ENCODE measurements at places on chromosomes 7 and 10. TPM values are rescaled to one million over a fixed set of nuclear protein-coding genes. Genes with fewer than 3 reads are reported as not detected.

GPAM gene
- total RNA-seq = 8.7 TPM

TUBAL3 gene
- total RNA-seq = 12.8 TPM

INMT gene
- total RNA-seq = 2.3 TPM

SGPL1 gene
- 67.6 TPM for total RNA-seq

KCTD7 gene
- total RNA-seq = 6.1 TPM

CAV1 gene
- 87.0 TPM for total RNA-seq

NEUROD6 gene
- not detected for total RNA-seq

GALNT17 gene
- total RNA-seq = 0.37 TPM

DNA sequence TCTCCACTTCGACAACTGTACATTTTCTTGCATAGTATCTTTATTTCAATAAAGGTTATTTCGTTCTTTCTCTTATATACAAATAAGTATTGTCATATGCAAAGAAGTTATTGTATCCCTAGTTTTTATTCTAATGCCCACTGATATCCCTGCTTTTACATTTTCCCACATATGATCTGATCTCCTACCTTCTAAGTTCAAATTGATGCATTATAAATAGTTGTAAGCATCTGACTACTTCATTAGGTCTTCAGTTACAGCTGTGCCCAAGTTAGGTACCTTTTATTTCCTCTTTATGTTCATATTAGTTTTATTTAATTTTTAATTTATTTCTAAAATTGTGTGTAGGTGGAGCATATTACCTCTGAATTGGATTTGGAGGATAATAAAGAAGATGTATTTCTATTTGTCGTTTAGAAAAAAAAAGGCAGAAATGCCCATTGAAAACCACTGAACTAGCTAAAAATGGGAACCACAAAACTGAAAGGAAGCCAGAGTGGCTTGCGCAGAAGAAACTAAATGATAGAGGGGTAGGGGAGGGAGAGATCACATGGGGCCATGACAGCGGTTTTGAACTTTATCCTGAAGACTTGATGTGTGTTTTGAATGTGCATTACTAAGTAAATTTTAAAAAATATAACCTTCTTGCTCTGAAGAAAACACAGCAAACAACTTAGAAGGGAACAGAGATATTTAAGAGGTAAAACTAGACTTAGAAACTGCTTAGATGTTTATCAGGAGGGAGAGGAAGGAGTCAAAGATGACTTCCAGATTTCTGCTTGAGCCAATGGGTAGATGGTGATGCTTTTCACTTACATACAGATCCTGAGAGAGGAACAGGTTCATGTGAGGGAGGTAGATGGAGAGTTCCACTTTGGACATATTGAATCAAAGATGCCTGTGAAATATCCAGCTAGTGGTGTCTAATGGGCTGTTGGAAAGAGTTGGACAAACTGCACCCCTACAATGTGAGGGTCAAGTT, 9.3 kb upstream of the ZC3HAV1L start:
- DNase-seq = no peak
- no peaks in the 10 kb centered on the region for H3K27me3 ChIP-seq
- no peak overlapping the region for H3K4me3 ChIP-seq
- no peak overlapping the region for H3K27ac ChIP-seq
- no peaks in the 10 kb centered on the region for H3K4me1 ChIP-seq
- no peaks in the 10 kb centered on the region for H3K36me3 ChIP-seq

GRCh38 chr10:100364735-100365391, 17.8 kb downstream of the SCD start:
- peak overlapping the region; percentile 54 for H3K27ac ChIP-seq
- DNase-seq = peak; percentile 95
- H3K27me3 ChIP-seq = no peaks in the 10 kb centered on the region
- H3K4me3 ChIP-seq = no peak overlapping the region

DNA sequence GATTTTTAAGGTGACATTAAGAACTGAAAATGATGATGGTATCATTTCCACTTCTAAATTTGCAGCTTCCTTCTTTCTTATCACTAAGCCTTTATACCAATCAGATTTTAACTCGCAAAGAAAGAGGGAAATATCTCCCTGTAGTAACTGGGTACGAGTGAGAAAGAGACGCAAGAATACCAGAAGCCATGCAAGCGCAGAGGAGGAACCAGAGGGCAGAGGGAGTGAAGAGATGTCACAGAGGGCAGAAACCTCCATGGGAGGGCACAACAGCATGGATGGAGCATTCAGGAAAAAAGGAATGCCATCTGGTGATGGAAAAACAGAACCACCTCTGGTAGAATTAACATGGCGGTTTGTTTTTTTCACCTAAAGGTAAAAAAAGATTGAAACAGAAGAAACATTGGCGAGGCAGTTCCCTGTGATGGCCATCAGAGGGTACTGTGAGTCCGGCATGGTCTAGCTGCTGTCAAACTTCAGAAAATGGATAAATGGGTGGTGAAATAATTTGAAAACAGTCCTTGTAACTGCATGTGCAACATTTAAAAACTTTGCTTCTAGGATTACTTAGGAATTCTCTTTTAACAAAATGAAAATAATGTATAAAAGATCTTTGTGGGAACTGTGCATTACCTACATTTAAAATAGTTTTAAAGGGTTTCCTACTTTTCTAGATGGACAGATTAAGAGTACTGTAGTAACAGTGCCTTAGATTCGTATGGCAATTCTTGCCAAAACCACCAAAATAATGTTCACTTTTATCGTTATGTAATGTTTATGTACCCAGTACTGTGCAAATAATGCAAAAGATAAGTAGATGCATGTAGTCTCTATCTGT, 91.8 kb downstream of the ARHGAP12 start:
- H3K4me1 ChIP-seq = no peaks in the 10 kb centered on the region
- H3K27ac ChIP-seq = no peak overlapping the region
- H3K27me3 ChIP-seq = no peaks in the 10 kb centered on the region
- DNase-seq = no peak

- H3K4me3 ChIP-seq = no peak overlapping the region
- no peaks in the 10 kb centered on the region for H3K4me1 ChIP-seq
- H3K36me3 ChIP-seq = no peaks in the 10 kb centered on the region
- no peak for DNase-seq
- no peaks in the 10 kb centered on the region for H3K27me3 ChIP-seq
- H3K27ac ChIP-seq = no peak overlapping the region
These were observed 23.6 kb downstream of the CTAGE6 start for GRCh38 chr7:143733876-143734275.

DNA sequence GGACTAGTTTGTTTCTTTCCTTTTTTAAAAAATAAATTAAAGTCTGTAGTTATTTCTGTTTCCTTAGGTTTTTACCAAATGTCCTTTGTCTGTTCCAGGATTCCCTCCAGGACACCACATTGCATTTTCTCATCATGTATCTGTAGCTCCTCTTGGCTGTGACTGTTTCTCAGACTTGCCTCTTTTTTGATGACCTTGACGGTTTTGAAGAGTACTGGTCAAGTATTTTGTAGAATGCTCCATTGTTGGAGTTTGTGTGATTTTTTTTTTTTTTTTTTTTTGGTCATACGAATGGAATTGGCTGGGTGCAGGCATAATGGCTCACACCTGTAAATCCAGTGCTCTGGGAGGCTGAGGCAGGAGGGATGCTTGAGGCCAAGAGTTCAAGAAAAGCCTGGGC, 127.1 kb upstream of the BMPER start:
- H3K4me1 ChIP-seq = no peaks in the 10 kb centered on the region
- DNase-seq = no peak
- no peaks in the 10 kb centered on the region for H3K36me3 ChIP-seq
- H3K27me3 ChIP-seq = no peaks in the 10 kb centered on the region
- H3K27ac ChIP-seq = no peak overlapping the region

DNA sequence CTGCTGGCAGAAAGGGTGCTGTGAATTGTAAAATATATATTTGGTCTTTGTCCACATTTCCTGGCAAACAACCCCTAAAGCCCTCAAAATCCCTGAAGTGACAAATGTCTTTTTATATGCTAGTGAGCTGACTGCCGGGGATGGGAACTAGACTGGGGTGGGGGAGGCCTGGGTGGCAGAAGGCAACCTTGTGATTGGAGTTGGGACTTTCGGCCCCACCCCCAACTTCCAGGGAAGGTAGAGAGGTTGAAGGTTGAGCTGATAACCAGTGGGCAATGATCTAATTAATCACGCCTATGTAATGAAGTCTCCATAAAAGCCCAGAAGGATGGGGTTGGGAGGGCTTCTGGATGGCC, 2.7 kb downstream of the EPHA1 start:
- H3K4me3 ChIP-seq = no peak overlapping the region
- peaks cover 12% of the 10 kb centered on the region for H3K4me1 ChIP-seq
- no peaks in the 10 kb centered on the region for H3K36me3 ChIP-seq
- H3K27me3 ChIP-seq = no peaks in the 10 kb centered on the region
- no peak for DNase-seq

GRCh38 chr7:105650382-105650970, 69.2 kb upstream of the EFCAB10 start:
- H3K27ac ChIP-seq = no peak overlapping the region
- no peaks in the 10 kb centered on the region for H3K36me3 ChIP-seq
- H3K4me3 ChIP-seq = no peak overlapping the region
- no peaks in the 10 kb centered on the region for H3K27me3 ChIP-seq
- H3K4me1 ChIP-seq = peaks cover 4% of the 10 kb centered on the region

DNA sequence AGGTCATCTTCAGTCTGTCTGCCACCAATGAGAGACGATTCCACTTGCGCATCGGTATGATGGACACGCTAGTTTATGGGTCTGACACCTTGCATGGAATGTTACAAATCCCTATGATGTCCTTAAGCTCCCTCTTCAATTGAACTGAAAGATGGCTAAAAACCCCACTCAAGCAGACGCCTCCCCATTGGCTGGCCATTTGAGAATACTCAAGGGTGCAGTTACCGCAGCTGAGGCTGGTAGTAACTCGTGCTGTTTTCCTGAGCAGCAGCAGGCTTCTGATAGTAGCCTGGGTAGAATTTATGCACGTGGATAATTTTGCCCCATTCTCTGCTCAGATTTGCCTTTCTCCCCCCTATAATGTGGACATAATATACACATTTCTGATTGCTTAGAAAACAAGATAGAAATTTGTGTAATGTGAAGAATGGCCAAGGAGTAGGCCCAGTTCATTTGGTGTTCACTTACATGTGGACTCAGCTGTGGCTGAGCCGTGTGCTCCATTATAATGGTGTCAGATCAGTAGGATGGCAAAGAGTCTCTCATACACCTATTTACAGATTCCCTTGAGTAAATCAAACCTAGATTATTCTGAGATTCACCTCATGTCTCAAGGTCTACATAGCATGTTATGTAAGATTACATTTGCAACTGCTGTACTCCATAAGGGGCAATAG, 142.8 kb downstream of the HIBADH start:
- no peaks in the 10 kb centered on the region for H3K4me1 ChIP-seq
- no peak overlapping the region for H3K4me3 ChIP-seq
- no peak for DNase-seq
- H3K36me3 ChIP-seq = no peaks in the 10 kb centered on the region

- no peaks in the 10 kb centered on the region for H3K27me3 ChIP-seq
- H3K27ac ChIP-seq = peak overlapping the region; percentile 66
- DNase-seq = no peak
- H3K4me3 ChIP-seq = peak overlapping the region; percentile 87
- no peaks in the 10 kb centered on the region for H3K4me1 ChIP-seq
- H3K36me3 ChIP-seq = no peaks in the 10 kb centered on the region
These were observed 493 bp downstream of the WDR91 start for GRCh38 chr7:135210888-135211178.

GRCh38 chr10:68572151-68572550, 12.0 kb downstream of the TET1 start:
- H3K27ac ChIP-seq = no peak overlapping the region
- no peaks in the 10 kb centered on the region for H3K27me3 ChIP-seq
- no peak overlapping the region for H3K4me3 ChIP-seq
- no peaks in the 10 kb centered on the region for H3K36me3 ChIP-seq
- DNase-seq = no peak

DNA sequence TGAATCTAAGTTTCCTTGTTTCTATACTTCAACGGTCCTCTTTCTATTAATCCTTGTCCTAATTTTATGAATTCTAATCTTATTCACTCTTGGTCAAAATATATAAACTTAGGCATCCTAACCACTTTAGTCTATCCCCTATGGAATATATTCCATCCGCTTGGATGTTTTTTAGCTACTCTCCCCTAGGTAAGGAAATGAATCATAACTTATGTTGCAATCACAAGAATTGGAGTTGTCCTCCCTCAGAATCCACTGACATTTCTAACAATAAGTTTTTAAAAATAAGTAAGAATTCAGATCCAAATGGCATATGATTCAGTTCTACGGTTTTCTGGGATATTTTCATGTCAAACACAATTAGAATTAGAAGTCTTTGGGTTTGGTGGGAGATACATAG, 1081.6 kb downstream of the SORCS1 start:
- H3K27ac ChIP-seq = no peak overlapping the region
- H3K4me1 ChIP-seq = no peaks in the 10 kb centered on the region
- no peaks in the 10 kb centered on the region for H3K36me3 ChIP-seq
- no peaks in the 10 kb centered on the region for H3K27me3 ChIP-seq

- no peaks in the 10 kb centered on the region for H3K4me1 ChIP-seq
- H3K36me3 ChIP-seq = no peaks in the 10 kb centered on the region
- H3K4me3 ChIP-seq = no peak overlapping the region
These were observed 20.3 kb upstream of the SAR1A start for GRCh38 chr10:70190581-70190980.

- no peak for DNase-seq
- H3K27ac ChIP-seq = no peak overlapping the region
- H3K4me1 ChIP-seq = no peaks in the 10 kb centered on the region
- H3K36me3 ChIP-seq = no peaks in the 10 kb centered on the region
- no peaks in the 10 kb centered on the region for H3K27me3 ChIP-seq
These were observed 85.7 kb upstream of the COL13A1 start for GRCh38 chr10:69715899-69716606.

- no peaks in the 10 kb centered on the region for H3K4me1 ChIP-seq
- H3K27ac ChIP-seq = no peak overlapping the region
- no peaks in the 10 kb centered on the region for H3K36me3 ChIP-seq
- no peak overlapping the region for H3K4me3 ChIP-seq
These were observed 80.2 kb upstream of the NEBL start for GRCh38 chr10:20977300-20977699.

- no peaks in the 10 kb centered on the region for H3K4me1 ChIP-seq
- H3K27ac ChIP-seq = no peak overlapping the region
- DNase-seq = no peak
- no peak overlapping the region for H3K4me3 ChIP-seq
These were observed 6.9 kb downstream of the GRB10 start for GRCh38 chr7:50775836-50776235.

DNA sequence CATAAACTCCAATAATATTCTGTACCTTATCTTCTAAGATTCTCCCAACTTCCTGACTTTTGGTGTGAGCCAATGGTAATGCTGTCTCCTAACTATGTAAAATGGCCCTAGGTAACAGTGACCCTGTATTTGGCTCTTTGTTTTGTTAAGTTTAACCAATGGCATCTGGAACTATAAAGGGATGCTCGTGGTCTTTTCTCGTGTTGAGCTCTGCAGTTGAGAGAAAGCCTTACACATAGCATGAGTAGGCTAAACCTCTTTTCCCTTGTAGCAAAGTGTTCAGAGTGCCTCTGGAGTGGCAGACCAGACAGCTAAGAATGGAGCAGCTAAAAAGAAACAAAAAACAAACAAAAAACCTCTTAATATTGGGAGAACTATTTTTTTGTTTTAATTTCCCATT, 5.2 kb downstream of the TES start:
- no peak overlapping the region for H3K27ac ChIP-seq
- no peak overlapping the region for H3K4me3 ChIP-seq
- H3K27me3 ChIP-seq = no peaks in the 10 kb centered on the region
- peaks cover 11% of the 10 kb centered on the region for H3K4me1 ChIP-seq
- H3K36me3 ChIP-seq = no peaks in the 10 kb centered on the region

GRCh38 chr10:76432016-76433012, 1000.9 kb downstream of the LRMDA start:
- no peaks in the 10 kb centered on the region for H3K4me1 ChIP-seq
- H3K4me3 ChIP-seq = no peak overlapping the region
- H3K36me3 ChIP-seq = no peaks in the 10 kb centered on the region
- no peaks in the 10 kb centered on the region for H3K27me3 ChIP-seq
